ENCODE measurements at places on chromosomes 16 and 17.

- DNase-seq, result peak; percentile 92
These were observed 19.5 kb downstream of the SIAH1 start for GRCh38 chr16:48365601-48366164.

GRCh38 chr17:77320044-77320440 is 179.3 kb downstream of the SEC14L1 start:
- DNase-seq, result no peak

- DNase-seq, result no peak
These were observed 77.4 kb upstream of the SMIM36 start for GRCh38 chr17:55588446-55589242.

- no peak for DNase-seq
These were observed 548 bp upstream of the DYNC1LI2 start for GRCh38 chr16:66751992-66752322.

GRCh38 chr16:4067262-4068001 is 48.8 kb downstream of the ADCY9 start:
- no peak for DNase-seq

- no peak for DNase-seq
These were observed 12.7 kb downstream of the CDK5RAP3 start for GRCh38 chr17:47983492-47984223.
